NCI-H526 treated with DMSO at 0.1 percent for 48 hours (cell line): ENCODE measurements at places on chromosomes 11 and 22.

GRCh38 chr11:19474211-19474610 is 233.5 kb upstream of the E2F8 start:
- no peak for DNase-seq

DNA sequence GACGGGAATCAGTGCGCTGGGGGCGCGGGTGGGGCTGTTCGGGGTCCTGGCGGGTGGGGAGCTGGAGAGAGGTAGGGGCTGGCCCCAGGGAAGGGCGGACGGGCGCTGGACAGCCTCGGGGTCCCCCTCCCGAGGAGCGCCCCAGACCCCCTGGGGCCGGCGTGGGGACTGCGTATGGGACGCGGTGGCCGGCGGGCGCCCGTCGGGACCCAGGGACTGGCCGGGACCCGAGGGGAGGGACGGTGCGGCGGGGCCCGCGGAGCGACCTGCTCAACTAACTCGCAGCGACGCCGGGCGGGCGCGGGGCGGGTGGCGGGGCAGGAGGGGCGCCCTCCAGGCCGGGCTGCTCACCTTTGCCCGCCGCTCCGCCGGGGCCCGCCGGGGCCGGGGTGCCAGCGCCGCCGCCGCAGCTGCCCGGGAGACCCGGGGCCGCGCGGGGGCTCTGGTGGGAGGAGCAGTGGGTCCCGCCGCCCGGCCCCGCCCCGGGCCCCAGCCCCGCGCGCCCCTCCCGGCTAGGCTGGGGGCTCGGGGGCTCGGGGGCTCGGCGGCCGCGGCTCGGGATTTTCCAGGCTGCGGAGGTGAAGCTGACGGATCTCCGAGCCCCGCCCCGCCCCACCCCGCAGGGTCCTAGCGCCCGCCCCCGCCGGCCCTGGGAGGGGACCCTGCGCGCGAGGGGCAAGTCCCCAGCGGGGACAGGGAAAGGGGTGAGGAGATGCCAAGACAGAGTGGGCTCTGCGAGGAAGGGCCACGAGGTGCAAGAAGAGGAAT is 12.3 kb downstream of the STARD10 start:
- DNase-seq: peak; percentile 16

DNA sequence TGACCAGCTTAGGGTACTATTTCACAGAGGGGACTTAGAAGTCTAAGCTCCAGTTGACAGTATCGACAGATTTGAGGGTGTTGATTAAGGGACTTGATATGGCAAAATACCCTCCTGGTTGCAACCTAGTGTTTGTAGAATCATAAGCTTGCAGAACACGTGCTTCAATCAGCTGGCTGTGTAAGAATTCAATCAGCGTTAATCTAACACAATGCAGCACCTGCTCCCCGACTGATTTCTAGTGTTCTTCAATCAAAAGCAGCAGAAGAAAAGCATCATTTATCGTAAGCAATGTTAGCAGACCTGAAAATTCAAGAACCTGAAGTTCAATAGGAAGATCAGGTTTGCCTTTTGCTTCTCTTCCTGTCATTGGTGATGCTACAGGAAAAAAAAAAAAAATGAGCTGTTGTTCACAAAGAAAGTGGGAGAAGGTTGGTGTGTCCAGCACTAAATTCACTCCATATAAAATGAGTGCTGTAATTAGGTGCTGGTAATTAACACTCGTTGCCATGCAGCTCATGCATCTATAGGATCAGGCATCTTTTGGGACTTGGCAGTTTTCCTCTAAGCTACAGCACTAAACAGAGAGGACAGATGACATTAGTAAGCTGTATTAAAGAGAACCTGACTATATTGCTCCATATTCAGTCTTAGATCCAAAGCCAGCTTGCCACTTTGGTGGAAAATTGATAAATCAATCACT is 840.3 kb downstream of the OPCML start:
- DNase-seq: no peak

DNA sequence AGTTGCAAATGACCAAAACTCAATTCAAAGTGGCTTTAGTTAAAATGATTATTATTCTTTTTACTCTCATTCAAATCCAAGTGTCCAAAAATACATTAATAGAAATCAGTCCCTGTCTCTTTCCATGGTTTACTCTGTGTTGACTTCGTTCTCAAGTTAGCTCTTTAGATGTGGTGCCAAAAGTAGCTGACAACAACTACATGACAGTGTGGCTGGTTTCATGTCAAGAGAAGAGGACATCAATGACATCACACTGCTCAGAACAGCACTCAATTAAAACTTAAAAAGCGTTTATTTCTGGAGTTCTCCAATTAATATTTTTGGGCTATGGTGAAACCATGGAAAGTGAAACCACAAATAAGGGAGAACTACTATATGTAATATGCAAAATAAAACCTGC is 1746.9 kb downstream of the LRRC4C start:
- no peak for DNase-seq

DNA sequence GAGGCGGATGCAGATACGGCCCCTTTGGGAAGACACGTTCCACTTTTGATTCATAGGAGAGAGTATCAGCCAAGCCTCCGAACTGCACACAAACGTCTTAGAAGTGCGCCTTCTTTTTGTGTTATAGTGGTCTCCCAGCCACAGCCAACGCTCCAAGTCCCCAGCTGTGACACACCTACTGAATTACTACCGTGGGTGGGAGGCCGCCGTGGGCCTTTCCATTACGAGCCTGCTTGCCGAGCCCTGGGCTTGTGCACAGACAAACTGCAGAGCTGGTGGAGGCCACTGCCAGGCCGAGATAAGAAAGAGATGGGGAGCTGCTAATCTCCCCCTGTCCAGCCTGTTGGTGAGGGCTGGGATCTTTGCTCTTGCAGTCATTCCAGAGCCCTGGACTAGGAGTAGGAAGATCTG is 761 bp downstream of the HMBS start:
- no peak for DNase-seq
